Activated CD8-positive, alpha-beta T cell treated with anti-CD3 and anti-CD28 coated beads for 36 hours (primary cell): ENCODE measurements at places on chromosomes 2 and 18. TPM values are rescaled to one million over a fixed set of nuclear protein-coding genes. Genes with fewer than 3 reads are reported as not detected.

DNA sequence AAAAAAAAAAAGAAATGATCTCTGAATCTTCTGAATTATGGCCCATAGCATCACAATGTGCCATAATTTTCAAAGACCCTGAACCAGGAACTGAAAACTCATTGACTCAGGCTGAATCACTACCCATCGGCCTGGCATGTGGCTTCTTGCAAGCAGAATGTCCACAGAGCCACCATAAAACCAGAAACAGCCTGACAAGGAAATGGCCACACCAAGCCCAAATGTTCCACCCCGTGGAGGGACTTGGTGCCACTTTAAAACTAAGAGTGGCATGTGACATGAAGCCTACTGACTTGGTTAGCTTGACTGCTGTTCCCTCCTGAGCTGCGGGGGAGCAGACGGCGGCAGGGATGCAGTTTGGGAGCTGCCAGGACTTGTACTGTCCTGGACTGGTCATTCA lies 71.2 kb upstream of the RBM44 start:
- H3K27ac ChIP-seq = no peak overlapping the region
- no peak for DNase-seq
- peaks cover 64% of the 10 kb centered on the region for H3K4me1 ChIP-seq
- H3K27me3 ChIP-seq = no peaks in the 10 kb centered on the region

SUCLG1 gene
- 69.0 TPM for total RNA-seq

DNA sequence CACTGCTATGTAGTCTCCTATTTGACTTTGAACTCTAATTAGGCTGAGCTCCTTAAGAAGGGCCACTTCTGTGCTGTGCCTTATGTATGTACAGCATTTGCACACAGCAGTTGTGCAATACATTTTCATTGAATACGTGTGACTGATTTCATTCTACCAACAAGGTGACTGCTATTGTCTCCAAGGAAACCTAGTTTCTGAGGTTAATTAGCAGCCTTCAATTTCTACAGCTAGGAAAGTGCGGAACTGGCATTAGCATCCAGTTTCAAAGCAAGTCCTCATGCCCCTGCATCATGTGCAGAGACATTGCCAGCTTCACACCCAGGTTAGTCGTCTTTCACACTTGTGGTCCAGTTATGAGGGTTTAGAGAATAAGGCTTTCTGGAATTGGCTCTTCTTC lies 58.6 kb downstream of the NCK2 start:
- no peaks in the 10 kb centered on the region for H3K27me3 ChIP-seq
- peak overlapping the region; percentile 93 for H3K27ac ChIP-seq
- peaks cover 67% of the 10 kb centered on the region for H3K36me3 ChIP-seq
- no peak overlapping the region for H3K4me3 ChIP-seq
- DNase-seq = peak; percentile 60
- peaks cover 95% of the 10 kb centered on the region for H3K4me1 ChIP-seq

AP1S3 gene
- total RNA-seq = 6.6 TPM

DNA sequence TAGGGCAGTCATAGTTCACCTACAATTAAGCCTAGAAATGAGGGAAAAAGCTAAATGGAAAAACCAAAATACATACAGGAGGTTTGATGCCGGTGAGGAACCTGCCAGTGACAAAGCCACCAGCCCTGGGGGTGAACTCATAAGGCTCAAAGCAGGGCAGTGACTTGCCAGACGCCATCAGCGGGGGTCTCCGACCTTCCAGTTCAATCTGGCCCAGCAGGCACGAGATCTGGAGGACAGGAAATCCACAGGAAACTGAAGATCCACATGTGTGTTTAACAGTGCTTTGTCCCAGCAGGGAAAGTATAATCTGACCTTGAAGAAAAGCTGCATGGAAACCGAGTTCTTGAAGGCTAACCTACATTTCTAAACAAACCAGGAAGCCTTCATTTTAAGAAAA lies 60.1 kb downstream of the POLR1A start:
- peaks cover 50% of the 10 kb centered on the region for H3K36me3 ChIP-seq
- H3K4me1 ChIP-seq = peaks cover 19% of the 10 kb centered on the region
- H3K27ac ChIP-seq = no peak overlapping the region
- no peaks in the 10 kb centered on the region for H3K27me3 ChIP-seq
- DNase-seq = no peak

DNA sequence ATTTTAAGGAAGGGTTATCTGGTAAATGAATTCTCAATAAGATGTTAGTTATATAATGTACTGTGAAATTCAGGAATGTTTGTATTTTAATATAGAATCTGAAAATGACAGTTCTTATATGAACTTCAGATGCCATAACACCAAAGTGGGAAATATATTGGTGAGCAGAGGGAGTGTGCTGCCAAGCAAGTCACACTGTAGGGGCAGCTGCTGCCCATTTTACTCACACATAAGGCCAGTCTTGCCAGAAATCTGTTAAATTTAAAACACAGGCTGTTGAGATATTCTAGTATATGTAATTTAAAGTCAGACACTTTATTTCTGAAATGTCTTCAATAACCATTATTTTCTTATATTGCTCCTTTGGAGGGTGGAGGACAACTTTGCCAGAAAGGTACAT lies 34.6 kb upstream of the C1GALT1C1L start:
- H3K36me3 ChIP-seq = no peaks in the 10 kb centered on the region
- no peak overlapping the region for H3K4me3 ChIP-seq
- no peaks in the 10 kb centered on the region for H3K4me1 ChIP-seq
- peaks cover 24% of the 10 kb centered on the region for H3K27me3 ChIP-seq
- no peak for DNase-seq

GRCh38 chr18:63240531-63241316 lies 78.8 kb downstream of the BCL2 start:
- peaks cover 87% of the 10 kb centered on the region for H3K36me3 ChIP-seq
- H3K4me3 ChIP-seq = no peak overlapping the region
- H3K27me3 ChIP-seq = no peaks in the 10 kb centered on the region
- no peak overlapping the region for H3K27ac ChIP-seq
- H3K4me1 ChIP-seq = peaks cover 62% of the 10 kb centered on the region

MOB1A gene
- 150 TPM for total RNA-seq

DNA sequence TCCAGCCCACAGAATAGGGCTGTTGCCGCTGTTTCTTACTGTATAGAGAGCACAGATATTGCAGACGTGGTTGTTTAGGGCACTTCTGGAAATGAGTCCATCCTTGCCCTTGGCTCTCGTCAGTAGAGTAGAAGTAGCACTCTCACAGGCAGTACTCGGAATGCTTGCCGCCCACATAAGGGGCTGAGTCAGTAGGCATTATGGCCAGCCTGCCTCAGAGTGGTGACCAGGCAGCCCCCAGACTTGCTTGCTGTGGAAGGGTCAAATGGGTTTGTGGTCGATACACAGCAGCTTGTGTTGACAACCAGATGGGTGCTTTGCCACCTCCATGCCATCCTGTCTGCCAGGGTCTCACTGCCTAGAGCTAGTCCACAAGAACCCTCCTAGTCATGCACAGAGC lies 38.7 kb downstream of the PLEKHB2 start:
- H3K4me3 ChIP-seq = no peak overlapping the region
- DNase-seq = no peak
- peaks cover 31% of the 10 kb centered on the region for H3K36me3 ChIP-seq

UGT1A5 gene
- total RNA-seq = not detected
